Activated naive CD8-positive, alpha-beta T cell treated with anti-CD3 and anti-CD28 coated beads for 36 hours (primary cell): ENCODE measurements at places on chromosomes 4 and X. TPM values are rescaled to one million over a fixed set of nuclear protein-coding genes. Genes with fewer than 3 reads are reported as not detected.

- no peak for DNase-seq
These were observed 26.9 kb upstream of the PPP2R3B start for GRCh38 chrX:413322-414201.

GRCh38 chr4:84697615-84698201, 114.8 kb downstream of the CDS1 start:
- no peak for DNase-seq

GRCh38 chr4:169931964-169932363, 94.2 kb downstream of the MFAP3L start:
- DNase-seq, result no peak

GRCh38 chr4:2649604-2650114, 106.5 kb downstream of the TNIP2 start:
- DNase-seq, result no peak

The SERTM2 gene
- total RNA-seq, result not detected

- DNase-seq, result no peak
These were observed 364.1 kb downstream of the FSTL5 start for GRCh38 chr4:161799710-161800109.
